NCI-H460 (cell line): ENCODE measurements at places on chromosomes 16 and 17. TPM values are rescaled to one million over a fixed set of nuclear protein-coding genes. Genes with fewer than 3 reads are reported as not detected.

Gene AOC2
- 4.5 and 4.7 TPM in 2 replicates for total RNA-seq

Gene NAGS
- 0.25 and 0.58 TPM in 2 replicates for total RNA-seq

Gene CRYBA1
- total RNA-seq, result not detected in 2 replicates

Gene ABCC11
- not detected in 2 replicates for total RNA-seq

Gene SLC7A6OS
- total RNA-seq, result 18.2 and 21.0 TPM in 2 replicates

Gene CALB2
- 1.6 TPM in 2 replicates for total RNA-seq

Gene LRRC37B
- total RNA-seq, result 8.7 and 13.2 TPM in 2 replicates

Gene MRC2
- 5.9 and 9.7 TPM in 2 replicates for total RNA-seq

Gene OR3A2
- not detected in 2 replicates for total RNA-seq

Gene UNC45B
- 0.02 TPM in 1 of 2 replicates, not detected in the other for total RNA-seq

Gene MAFG
- 62.5 and 64.3 TPM in 2 replicates for total RNA-seq

Gene MYH2
- not detected in 2 replicates for total RNA-seq

Gene MYH3
- total RNA-seq, result 0.06 and 0.40 TPM in 2 replicates

Gene TMIGD1
- total RNA-seq, result not detected in 2 replicates

Gene FBXW10B
- 1.9 and 3.2 TPM in 2 replicates for total RNA-seq

Gene ELOB
- total RNA-seq, result 125 and 162 TPM in 2 replicates

DNA sequence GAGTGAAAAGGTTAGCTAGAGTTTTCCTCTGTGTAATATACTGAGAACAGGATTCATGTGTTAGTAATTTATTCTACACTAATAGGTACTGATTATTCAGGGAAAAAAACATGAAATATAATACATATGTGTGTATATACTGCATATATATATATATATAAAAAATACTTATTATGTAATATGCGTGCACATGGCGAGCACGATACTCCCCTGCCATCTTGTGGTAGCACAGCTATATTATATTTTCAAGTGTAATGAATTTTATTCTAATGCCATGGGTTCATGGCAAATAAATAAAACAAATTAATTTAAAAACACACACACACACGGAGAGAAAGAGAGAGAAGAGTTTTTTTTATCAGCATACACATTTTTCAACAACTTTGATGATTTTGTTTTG, 460.6 kb downstream of the KCNJ2 start:
- DNase-seq, result peak; percentile 15

- no peak for DNase-seq
Observed at GRCh38 chr16:49048557-49048956, 233.1 kb downstream of the CBLN1 start.

GRCh38 chr17:14429084-14429483, 128.2 kb downstream of the HS3ST3B1 start:
- DNase-seq, result no peak

DNA sequence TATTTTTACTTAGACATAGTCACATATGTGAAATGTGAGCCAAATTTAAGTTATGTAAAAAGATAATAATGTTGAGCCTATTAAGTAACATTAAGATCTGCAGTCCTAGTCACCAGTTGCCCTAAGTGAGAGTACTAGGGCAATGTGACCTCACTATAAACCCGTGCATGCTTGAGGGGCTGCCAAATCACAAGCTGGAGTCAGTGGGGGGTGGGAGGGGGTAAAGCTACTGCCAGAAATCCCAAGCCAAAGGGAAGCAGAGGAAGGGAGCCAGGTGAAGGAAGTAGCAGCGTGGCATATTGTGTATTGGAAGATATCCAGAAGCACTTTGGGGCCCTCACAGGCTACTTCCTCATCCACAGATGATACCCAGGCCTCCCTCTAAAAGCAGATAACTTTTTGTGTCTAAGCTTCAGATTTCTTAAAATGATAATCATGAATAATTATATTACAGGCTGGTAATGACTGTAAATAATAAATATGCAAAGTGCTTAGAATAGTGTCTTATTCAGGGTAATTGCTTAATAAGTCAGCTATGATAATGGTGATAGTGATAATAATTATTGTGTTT, 134.1 kb downstream of the CA10 start:
- no peak for DNase-seq

GRCh38 chr17:82876602-82877379, 37.0 kb upstream of the ZNF750 start:
- peak; percentile 22 for DNase-seq

DNA sequence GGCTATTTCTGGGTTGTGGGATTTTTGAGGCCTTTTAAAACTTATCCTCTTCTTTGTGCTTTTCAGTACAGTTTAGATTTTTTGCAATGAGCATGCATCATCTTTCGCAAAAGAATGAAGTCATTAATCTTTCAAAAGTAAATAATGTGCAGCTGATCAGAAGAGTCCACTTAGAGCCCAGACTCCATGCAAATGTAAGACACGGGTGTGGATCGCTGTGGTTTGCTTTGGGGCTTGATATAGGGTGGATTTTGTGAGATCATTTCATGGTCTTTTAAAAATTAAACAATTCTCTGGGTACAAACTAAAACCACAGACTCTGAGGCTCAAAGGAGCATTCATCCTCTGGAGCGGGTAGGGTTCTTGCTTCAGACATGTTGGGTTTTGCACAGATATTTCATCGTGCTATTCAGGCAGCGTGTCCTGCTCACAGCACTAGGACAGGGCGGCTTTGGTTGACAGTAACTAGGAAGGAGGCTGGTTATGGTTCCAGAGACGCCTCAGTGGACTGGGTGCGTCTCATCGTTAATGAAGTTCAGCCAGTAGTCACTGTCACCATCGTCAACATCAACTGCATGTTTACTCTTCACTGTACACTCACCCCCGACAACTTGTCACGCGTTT, 129.4 kb upstream of the PLCG2 start:
- DNase-seq, result no peak

GRCh38 chr17:66359351-66359750, 56.9 kb downstream of the PRKCA start:
- no peak for DNase-seq

- no peak for DNase-seq
Observed at GRCh38 chr17:44297975-44298374, 10.4 kb upstream of the RUNDC3A start.

GRCh38 chr17:80523956-80524712, 20.5 kb upstream of the RPTOR start:
- DNase-seq, result no peak

- DNase-seq, result no peak
Observed at GRCh38 chr16:49866595-49867071, 10.7 kb upstream of the ZNF423 start.

GRCh38 chr16:23535901-23536300, 21.2 kb downstream of the EARS2 start:
- no peak for DNase-seq

- DNase-seq, result peak; percentile 88
Observed at GRCh38 chr16:89921702-89922476, 1.3 kb upstream of the TUBB3 start.

GRCh38 chr16:81733295-81733694, 45.8 kb upstream of the PLCG2 start:
- no peak for DNase-seq

- no peak for DNase-seq
Observed at GRCh38 chr16:85327731-85328675, 215.7 kb upstream of the CIBAR2 start.

DNA sequence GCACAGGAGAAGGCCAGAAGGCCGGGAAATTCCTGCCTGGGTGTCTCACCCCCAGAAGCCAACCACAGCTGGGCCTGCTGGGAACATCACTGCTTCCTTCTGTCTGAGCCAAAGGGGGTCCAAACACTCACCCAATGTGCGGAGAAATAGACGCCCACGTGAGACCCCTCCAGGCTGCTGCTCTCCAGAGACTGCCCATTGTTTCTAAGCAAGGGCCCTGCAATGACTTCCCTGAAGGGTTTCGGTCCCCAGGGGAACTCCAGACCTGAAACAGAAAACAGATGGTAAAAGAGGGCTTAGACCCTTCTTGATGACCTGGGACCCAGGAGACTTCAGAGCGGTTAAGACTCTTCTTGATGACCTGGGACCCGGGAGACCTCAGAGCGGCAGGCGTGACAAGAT, 41.3 kb downstream of the MRM3 start:
- no peak for DNase-seq

DNA sequence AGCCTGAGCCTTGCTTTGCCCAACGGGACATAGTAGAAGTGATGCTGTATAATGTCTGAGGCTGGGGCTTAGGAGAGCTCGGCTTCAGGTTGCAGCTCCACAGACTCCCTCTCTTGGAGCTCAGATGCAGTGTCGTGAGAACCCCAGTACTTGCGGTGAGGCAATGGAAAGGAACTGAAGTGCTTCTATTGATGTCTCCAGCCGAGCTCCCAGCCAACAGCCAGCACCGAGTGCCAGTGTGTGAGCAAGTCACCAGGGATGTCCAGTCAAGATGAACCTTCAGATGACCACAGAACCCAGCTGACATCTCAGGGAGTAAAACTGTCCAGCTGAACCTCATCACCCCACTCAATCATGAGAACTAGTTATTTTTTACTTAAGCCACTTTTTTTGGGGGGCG, 268.1 kb downstream of the IRF8 start:
- DNase-seq, result no peak

GRCh38 chr17:33981711-33982601, 273.1 kb upstream of the CCL2 start:
- DNase-seq, result no peak

- no peak for DNase-seq
Observed at GRCh38 chr16:89150090-89150835, 21.3 kb upstream of the CDH15 start.

DNA sequence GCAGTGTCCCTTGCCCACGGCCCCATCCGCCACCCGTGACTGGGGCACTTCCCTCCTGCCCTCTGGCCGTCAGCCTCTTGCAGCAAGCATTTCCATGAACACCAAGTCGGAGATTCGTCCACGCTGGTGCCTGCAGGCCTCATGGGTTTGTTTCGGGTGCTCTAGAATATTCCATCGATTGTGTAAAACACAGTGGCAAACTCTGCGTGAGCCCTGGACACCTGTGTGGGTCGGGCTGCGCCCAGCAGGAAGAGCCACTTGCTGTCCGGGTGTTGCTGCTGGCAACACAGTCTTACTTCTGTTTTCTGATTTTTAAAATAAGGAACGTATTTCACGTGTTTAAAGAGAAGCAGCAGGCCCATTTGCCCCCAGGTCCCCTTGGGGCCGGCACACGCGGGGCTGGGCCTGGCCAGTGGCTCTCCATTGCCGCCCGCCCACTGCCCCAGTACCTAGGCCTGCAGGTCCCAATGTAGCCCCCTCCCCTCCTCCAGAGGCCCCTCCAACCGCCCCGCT, 10.0 kb downstream of the CYBC1 start:
- no peak for DNase-seq

DNA sequence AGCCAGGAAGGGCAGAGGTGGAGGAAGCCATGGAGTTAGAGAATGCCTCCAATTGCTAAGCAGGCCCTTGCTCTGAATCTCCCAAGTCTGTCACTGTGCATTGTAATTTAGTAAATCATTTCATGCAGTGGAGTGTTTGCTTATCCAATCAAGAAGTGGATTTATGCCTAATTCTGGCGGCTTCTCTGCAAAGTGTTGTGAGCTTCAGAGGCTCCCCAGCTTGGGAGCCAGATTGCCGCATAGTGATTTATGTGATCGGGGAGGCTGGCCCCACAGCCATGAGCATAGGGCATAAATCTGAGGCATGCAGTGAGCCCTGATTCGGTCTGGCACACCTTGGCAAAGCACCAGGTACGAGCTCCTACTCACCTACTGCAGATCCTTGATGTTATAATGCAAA, 520.8 kb downstream of the HS3ST4 start:
- no peak for DNase-seq

DNA sequence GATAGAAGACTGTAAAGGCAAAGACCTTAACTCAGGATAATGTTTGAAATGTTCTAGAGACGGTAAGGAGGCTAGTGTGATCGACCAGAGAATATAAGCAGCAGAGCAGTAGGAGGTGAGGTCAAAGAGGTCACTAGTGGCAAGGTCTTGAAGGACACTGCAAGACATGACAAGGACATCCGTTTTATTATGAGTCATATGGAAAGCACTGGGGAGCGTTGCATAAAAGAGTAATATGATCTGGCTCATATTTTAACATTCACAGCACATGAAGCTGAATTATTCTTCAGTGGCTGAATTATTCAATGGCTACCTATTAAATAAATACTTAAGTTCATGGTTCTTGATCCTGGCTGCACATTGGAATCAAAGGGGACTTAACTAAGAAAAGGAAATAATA, 123.7 kb downstream of the SOX9 start:
- DNase-seq, result no peak

- no peak for DNase-seq
Observed at GRCh38 chr17:74938194-74938950, 2.7 kb downstream of the OTOP3 start.

DNA sequence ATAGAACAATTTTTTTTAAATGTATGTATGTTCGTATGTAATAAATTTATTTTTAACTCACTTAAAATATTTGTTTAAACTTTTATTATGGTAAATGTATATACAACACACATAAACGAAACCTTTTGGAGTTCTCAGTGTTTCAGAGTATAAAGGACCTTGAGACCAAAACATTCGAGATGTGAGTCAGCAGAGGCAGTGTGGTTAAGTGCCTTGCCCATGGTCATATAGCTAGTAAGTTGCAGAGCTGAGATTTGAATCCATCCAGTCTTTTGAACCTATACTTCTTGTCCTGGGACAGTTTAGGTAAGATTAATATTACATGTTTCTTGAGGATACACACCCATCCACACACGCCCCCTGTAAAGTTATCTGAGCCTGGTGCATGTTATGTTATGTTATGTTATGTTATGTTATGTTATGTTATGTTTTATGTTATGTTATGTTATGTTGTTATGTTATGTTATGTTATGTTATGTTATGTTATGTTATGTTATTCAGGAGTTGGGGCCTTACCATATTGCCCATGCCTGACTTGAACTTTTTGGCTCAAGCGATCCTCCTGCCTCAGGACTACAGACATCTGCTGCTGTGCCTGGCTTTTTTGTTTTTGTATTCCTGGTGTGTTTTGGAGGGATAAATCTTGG, 41.8 kb downstream of the TNRC6A start:
- no peak for DNase-seq

GRCh38 chr16:2979669-2980226, 498 bp downstream of the PKMYT1 start:
- no peak for DNase-seq

DNA sequence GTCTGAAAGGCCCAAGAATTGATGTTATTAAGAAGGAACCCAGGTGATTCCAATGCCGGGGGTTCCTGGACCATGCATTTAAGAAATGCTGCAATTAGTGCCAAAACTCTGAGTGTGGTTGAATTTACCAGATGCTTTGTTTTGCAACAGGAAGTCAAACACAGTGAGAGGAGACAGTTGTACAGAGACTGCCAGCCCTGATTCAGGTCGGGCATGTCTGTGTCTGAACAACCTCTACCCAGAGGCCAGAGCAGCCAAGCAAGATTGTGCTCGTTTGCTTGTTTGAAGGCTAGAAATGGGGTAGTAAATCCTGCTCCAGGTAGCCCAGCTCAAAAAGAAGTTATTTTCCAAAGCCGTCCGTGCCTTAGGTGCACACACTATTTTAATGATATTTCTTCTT, 412.4 kb upstream of the ERCC4 start:
- DNase-seq, result no peak
